H1 (cell line): ENCODE measurements at places on chromosomes 7 and 10. TPM values are rescaled to one million over a fixed set of nuclear protein-coding genes. Genes with fewer than 3 reads are reported as not detected.

GRCh38 chr7:47088329-47089067 is 493.4 kb downstream of the TNS3 start:
- peak; percentile 15 for DNase-seq

GRCh38 chr7:135789956-135790355 is 41.3 kb upstream of the FAM180A start:
- no peak for DNase-seq

Gene NUPR2
- total RNA-seq = not detected in 2 replicates

Gene NEURL1
- 0.58 and 0.73 TPM in 2 replicates for total RNA-seq

Gene CRTAC1
- 0.91 and 1.1 TPM in 2 replicates for total RNA-seq
